T-helper 9 cell (primary cell): ENCODE measurements at places on chromosomes 3 and 15.

GRCh38 chr3:65758876-65759598 lies 279.7 kb downstream of the MAGI1 start:
- DNase-seq = no peak

DNA sequence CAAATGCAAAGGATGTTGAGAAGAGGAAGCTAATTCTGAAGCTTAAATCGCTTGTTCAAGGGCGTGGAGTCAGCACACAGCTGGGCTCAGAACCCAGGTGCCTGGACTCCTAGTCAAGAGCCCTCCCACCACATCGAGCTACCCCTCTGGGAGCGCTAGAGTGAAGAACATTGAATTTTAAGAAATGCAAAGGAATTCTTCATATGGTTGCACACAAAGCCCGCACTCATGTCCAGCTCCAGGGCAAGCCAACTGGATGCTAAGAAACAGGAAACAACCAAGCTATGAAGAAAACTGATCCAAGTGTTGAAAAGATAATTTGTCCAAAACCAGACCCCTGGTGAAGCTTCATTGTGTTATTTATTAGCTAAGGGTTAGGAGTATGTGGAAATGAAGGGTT lies 122.3 kb downstream of the ALDH1A2 start:
- DNase-seq = no peak

- peak; percentile 50 for DNase-seq
Measured at GRCh38 chr3:46378426-46378942, 7.7 kb downstream of the CCR5 start.

DNA sequence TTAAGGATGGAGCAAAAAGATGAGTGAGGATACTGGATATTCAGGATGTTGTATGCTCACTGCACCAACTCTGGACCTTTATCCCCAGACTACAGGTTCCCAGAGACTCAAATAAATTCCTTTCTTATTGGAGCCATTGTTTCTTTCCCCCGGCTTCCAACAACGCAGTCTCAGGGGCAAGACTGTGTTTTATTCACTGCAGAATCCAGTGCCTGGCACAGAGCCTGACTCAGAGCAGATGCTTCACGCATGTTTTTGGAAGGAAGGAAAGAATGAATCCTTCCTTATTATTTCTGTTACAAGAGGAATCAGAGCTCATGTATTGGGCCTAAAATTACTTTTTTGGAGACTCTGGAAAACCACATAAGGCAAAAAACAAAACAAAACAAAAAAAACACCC lies 96.0 kb upstream of the VGLL4 start:
- DNase-seq = no peak

DNA sequence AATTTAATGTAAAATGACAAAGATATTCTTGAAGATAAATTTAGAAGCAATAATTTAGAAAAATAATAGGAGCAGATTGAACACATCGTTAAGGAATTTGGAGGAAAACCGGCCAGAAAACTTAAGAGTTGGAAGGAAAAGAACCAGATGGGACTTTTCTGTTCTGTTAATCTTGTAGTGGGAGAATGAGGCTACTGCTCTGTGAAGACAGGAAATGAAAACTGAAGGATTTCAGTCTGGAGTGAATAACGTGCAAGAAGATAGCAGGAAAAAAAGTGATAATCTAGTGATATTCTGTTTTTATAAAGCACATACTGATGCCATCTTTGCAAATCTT lies 74.2 kb downstream of the DPPA2 start:
- no peak for DNase-seq

DNA sequence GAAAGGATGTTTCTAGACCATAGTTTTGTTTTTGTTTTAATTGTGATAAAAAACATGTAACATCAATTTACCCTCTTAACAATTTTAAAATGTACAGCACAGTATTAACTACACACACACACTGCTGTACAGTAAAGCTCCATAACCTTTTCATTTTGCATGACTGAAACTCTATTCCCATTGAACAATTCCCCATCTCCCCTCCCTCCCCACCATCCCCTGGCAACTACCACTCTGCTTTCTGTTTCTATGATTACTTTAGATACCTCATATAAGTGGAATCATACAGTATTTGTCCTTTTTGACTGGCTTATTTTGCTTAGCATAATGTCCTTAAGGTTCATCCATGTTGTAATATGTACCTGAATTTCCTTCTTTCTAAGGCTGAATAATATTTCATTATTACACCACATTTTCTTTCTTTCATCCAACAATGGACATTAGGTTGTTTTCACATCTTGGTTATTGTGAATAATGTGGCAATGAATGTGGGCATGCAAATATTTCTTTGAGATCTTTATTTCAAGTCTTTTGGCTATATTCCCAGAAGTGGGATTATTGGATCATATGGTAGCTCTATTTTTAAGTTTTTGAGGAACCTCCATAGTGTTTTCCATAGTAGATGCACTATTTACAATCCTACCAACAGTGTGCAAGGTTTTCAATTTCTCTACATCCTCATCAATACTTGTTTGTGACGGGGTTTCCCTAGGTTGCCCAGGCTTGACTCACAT lies 10.7 kb downstream of the CHST14 start:
- no peak for DNase-seq

- no peak for DNase-seq
Measured at GRCh38 chr3:157705258-157705657, 202.0 kb upstream of the VEPH1 start.

- DNase-seq = no peak
Measured at GRCh38 chr3:47731061-47731460, 50.6 kb downstream of the SMARCC1 start.

GRCh38 chr3:58359621-58360020 lies 26.9 kb downstream of the PXK start:
- DNase-seq = no peak

GRCh38 chr3:103410231-103410630 lies 975.4 kb downstream of the ZPLD1 start:
- DNase-seq = no peak

DNA sequence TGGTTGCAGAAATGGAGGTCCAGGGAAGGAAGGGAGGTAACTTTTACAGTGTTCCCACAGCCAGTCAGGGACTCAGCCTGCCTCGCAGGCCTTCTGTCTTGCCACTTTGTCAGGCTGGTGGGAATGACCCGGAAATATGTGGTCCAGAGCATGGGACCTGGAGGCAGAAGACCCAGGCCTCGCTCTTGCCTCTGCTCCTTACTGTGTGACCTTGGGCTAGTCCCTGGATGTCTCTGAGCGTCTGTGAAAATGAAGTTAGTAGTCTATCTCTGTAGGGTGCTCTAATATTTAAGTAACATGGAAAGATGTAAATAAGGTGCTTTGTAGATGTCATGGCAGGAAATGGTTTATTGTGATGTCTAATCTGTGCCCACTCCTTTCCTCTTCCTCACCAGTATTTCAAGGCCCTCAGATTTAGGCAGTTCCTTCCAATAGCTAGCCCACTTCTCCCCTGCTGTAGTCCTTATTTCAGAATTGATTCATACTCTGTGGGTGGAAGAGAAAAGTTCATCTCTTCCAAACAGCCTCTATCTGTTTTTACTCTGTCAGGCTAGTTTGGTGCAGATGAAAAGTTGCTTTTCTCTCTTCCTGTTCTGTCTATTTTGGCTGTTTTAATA lies 9.1 kb downstream of the CORO2B start:
- no peak for DNase-seq

GRCh38 chr15:93190238-93190637 lies 101.2 kb upstream of the RGMA start:
- no peak for DNase-seq

- DNase-seq = no peak
Measured at GRCh38 chr15:50458348-50459112, 34.3 kb downstream of the USP8 start.

DNA sequence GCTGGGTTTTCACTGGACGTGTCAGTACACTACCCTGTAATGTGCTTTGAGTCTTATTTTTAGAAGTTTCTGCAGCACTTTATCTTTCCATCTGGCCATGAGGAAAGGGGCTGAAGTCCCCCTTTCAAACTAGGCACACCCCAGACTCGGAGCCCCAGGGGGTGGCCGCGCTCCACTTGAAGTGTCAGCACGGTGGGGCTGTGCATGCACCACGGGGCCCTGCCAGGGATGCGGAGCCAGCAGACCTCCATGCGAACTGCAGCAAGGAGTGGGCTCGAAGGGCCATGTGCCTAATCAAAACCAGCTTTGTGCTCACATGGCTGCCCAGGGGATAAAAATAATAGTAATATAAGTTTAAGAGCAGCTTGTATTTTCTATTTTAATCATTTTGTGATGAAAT lies 100.9 kb upstream of the HACD2 start:
- no peak for DNase-seq

DNA sequence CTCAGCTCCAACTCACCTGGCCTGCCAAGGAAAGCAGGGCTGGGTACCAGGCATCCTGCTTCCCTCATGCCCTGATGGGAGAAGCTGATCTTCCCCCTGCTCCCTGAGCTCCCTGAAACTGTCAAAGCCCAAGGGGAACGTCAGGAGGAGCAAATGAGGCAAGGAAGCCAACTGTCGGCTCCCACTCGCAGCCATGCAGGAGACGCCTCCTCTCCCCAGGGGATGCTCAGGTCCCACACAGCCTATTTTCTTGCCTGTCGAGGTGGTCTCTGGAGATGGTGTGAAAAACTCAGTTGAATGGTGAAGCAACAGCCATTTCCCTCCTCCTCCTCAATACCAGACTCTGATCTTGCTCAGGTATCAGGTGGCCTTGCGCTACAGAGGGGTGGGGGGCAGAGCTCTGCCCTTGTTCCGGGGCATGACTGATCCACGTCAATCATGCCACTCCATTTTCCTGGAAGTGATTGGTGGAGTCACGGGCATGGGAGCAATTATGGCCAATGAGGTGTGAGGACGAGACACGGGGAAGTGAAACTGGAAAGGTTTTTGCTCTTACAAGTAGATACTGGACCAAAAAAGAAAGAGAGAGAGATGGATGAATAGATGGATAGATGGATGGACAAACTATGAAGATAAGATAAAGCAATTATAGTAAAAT lies 58.2 kb downstream of the SLC6A1 start:
- DNase-seq = no peak

DNA sequence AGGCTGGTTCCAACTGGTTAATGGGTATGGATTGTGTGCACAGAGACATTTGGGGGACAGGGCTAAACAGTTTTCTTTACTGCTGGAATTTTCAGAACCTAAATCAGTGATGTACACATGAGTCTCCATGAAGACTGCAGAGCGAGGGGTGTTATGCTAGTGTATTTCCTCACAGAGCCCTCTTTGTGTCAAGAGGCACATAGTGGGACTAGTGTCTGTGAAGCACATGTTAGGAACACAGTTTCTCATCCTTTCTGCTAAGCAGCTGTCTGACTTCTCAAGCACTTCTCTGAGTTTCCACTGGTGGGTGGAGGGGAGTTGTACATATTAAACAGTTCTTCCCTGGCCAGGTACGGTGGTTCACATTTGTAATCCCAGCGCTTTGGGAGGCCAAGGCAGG lies 9.4 kb upstream of the STARD5 start:
- no peak for DNase-seq
